KBM-7 (cell line): ENCODE measurements at places on chromosomes 5 and 9.

- no peak for DNase-seq
These were observed 149.6 kb downstream of the SNX18 start for GRCh38 chr5:54667136-54667535.

GRCh38 chr5:59174248-59174844 lies 591.5 kb downstream of the RAB3C start:
- DNase-seq = peak; percentile 61

DNA sequence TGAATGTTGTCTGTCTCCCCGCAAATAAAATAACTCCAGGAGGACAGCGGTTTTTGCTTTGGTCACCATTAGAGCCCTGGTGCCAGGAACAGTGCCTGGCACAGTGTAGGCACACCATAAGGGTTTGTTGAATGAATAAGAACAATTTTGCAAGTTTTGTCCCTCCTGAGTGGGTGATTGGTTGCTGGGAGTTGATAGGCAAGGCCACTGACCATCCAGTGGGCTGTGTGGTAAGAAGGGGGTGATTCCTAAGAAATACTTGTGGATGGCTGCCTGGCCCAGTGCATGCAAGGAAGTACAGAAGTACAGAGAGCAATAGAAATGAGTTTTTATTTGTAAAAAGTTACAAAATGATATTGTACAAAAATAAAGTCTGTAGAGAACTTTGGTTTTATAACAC lies 27.5 kb downstream of the GDNF start:
- DNase-seq = no peak

GRCh38 chr5:142079306-142079721 lies 29.3 kb upstream of the NDFIP1 start:
- no peak for DNase-seq

GRCh38 chr5:16737620-16738364 lies 121.0 kb upstream of the RETREG1 start:
- no peak for DNase-seq

GRCh38 chr9:36250079-36250478 lies 8.2 kb downstream of the GNE start:
- no peak for DNase-seq
